ENCODE measurements at places on chromosomes 5 and 9. TPM values are rescaled to one million over a fixed set of nuclear protein-coding genes. Genes with fewer than 3 reads are reported as not detected.

DNA sequence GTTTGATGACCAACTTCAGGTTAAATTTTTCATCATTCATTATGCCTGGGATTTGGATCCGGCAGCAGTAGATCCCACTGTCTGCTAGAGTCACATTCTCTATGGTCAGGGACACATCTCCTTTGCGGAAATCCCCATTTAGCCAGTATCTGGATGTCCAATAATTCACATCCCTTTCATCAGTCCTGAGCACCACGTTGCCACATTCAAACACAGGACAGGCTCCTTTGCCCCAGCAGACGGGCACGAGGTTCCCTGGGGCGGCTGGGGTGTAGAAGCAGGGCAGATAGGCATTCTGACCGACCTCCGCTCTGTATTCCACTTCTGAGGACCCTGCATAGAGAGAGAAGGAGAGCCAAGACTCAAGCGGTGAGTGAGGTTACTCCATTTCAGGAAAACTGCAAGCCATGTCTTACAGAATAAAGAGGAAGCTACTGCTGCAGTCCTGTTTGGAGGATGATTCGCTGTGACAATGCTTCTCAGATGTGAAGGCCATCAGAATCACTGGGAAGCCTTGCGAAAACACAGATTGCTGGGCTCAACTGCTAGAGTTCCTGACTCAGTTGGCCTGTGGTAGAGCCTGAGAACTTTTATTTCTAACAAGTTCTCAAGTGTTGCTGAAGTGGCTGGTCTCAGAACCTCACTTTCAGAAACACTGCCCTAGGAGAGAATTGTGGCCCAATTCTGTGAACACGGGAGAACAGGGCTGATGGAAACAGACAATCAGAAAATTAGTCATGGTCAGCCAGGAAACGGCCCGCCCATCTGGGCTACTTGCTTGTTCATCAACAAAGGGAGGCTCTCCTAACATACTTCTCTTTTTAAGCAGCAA is 2.0 kb downstream of the HAVCR2 start:
- DNase-seq = no peak

- peak; percentile 81 for DNase-seq
Observed at GRCh38 chr5:103139264-103139865, 19.3 kb downstream of the PPIP5K2 start.

DNA sequence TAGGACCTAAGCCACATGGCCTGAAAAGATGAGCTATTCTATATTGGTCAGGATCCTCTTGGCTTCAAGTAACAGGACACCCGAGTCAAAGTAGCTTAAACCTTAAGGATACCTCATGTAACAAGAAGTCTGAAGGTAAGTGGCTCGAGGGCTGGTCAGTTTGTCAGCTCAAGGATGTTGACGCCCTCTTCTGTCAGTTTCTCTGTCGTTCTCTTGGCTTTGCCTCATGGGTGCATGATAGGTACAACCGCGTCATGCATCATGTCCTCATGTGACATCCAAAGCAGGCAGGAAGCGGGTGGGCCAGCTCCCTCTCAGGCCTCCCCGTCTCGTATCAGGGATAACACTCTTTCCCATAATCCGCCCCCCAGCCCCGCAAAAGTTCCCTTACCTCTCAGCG is 22.1 kb upstream of the TCERG1 start:
- DNase-seq = no peak

Gene FOXD4L4
- 0.03 TPM for polyA plus RNA-seq

Gene AGXT2
- not detected for polyA plus RNA-seq
